Head of caudate nucleus (tissue), 42 donors: ENCODE measurements at places on chromosomes 5 and 9.
A peak's percentile ranks its signal among the peaks of the same experiment; 100 is the strongest.

GRCh38 chr5:2752059-2752820, 763 bp upstream of the IRX2 start:
- DNase-seq = peak; percentile 22

DNA sequence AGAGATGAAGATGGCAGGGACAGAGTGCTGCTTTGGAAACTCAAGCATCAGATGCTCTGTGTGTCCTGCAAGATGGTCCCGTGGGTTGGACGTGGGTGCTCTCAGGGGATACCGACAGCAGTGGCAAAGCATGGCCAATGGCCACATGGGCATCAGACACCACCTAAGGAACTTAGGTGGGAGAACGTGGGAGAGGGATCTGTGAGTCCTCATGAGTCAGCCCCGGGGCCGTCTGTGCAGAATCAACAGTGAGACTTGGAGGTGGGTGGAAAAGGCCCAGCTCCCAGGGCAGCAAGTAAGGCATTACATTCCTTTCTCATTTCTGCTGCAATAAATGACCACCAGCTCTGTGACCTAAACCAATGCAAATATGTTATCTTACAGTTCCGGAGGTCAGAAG, 77.0 kb downstream of the RAD23B start:
- no peak for DNase-seq

- no peak for DNase-seq
These were observed 41.0 kb upstream of the DMRT3 start for GRCh38 chr9:935348-935965.

DNA sequence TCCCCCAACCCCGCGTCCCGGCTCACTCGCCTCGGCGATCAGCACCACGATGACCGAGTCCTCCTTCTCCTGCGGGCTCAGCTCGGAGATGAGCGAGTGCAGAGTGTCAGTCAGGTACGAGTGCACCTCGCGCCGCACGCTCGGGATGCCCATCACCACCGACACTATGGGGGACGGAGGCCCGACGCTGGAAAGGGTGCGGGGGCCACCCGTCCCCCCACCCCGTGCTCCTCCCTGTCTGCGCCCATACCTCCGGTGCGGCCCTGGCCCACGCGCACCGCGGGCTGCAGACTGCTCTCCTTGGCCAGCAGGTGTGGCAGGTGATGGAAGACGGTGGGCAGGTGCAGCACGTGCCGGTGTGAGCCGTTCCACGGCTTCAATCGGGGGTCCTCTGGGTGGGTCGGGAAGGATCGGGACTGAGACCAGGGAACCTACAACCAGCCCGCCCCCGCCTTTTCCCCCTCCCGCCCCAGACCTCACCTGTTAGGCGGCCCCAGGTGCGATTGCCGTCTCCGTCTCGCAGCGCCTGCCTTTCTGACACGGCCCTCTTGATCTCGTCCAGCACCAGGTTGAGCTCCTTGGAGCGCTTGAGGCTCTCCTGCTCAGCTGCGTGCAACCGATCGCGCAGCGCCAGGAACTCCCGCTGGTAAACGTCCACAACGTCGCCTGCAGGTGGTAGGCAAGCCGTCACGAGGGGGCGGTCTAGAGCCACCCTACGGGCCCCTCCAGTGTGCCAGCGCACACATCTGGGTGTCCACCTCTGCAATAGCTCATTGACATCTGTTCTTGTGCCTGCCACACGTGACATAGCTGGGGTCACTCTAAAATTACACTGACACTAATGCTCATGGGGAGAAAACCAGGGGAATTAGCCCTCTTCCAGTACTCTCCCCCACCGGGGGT, 5.1 kb downstream of the MGAT4B start:
- peak; percentile 61 for DNase-seq

GRCh38 chr5:175567954-175568353, 89.6 kb downstream of the SFXN1 start:
- DNase-seq = no peak

DNA sequence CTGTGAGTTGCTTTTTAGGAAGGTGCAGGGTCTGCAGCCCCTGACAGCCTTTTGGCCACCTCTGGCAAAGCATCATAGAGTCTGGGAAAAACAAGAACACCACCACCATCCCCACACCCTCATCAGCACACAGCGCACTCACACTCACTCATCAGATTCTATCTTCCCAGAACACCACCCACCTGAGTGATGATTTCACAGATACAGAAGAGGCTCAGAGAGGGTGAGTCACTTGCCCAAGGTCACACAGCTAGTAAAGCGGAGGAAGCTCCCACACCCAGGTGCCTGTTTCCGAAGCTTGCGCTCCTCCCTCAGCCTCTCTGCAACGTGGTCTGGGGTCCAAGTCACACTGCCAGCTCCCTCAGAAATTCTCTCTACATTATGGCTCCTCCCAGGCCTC, 41.8 kb upstream of the HRH2 start:
- DNase-seq = peak; percentile 80

DNA sequence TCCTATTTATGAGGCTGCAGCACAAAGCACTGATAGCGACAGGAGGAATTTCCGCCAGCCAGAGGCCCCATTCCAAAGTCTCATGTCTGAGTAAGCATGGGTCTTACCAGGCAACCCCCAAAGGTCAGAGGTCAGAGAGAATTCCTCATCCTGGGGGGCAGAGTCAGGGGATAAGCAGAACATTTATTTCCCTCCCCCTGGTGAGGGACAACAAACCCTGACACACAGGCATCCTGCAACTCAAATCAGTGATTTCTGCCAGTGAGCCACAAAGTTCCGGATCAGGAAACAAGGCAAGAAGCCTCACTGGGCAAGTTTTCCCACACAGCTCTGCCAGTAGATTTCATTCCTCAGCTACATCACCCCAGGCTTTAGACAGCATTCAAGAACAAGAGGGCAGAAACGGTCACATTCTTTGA, 37.0 kb downstream of the ADAMTS12 start:
- DNase-seq = no peak

GRCh38 chr5:145660897-145661640, 174.1 kb downstream of the PRELID2 start:
- DNase-seq = no peak

DNA sequence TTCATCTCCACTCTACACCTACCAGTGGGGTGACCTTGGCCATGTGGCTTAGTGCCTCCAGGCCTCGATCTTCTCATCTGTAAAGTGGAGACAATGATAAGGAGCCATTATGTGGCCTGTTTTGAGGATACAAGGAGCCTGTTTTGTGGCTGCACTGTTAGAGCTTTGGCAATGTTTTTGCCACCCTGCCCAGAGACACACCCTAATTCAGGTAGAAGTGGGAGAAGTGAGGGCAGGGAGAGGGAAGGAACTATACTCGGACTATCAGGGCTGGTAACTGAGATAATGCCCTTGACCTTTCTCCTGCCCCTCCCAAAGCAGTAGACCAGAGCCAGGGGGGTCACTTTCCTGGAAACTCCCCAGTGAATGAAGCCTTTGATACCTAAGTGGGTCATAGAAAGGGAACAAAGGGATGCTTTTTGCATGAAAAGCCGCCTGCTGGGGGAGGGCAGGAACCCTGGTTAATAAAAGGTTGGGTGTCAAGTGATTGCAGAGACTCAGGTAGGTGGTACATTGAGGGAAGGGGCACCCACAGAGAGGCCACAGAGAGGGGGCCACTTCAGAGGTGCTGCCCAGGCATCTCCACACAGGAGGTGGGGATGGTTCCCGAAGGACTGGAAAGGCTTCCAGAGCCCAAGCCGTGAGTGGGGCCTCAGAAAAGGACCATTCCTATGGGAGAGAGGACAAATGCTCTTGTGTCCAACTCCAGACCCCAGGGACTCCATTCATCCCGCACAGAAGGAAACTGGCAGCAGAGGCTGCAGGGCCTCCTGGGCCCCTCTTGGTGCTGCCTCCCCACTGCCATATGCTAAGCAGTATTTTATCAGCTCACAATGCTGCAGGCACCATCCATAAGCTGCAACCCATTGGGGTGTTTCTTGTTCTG, 42.3 kb upstream of the VDAC1 start:
- DNase-seq = no peak

- DNase-seq = peak; percentile 71
These were observed 753 bp downstream of the ARHGAP26 start for GRCh38 chr5:142770650-142771609.

DNA sequence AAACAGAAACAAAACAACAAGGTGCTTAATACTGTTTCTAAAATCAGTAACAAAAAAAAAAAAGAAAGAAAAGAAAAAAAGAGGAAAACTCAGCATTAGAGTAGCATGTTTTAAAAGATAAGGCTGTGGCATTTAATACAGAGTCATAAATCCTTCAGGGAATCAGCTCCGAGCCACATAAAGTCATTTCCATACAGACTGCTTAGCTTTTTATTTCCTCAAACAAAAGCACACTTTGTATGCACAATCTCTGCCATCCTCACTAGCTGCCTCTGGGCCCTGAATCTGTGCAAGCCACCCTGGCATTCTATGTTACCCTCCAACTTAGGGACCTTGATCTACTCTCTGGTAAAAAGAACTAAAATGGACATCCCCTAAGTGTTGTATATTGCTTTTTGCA, 87.6 kb downstream of the SEMA6A start:
- peak; percentile 41 for DNase-seq

GRCh38 chr9:94808926-94809700, 82.6 kb downstream of the AOPEP start:
- DNase-seq = no peak

- no peak for DNase-seq
These were observed 10.2 kb downstream of the NIPSNAP3B start for GRCh38 chr9:104774132-104774531.

- DNase-seq = no peak
These were observed 157.6 kb upstream of the RAI14 start for GRCh38 chr5:34498572-34498971.

- no peak for DNase-seq
These were observed 33.0 kb upstream of the CHD1 start for GRCh38 chr5:98961665-98962344.

- no peak for DNase-seq
These were observed 5.6 kb downstream of the EDF1 start for GRCh38 chr9:136860529-136860928.

DNA sequence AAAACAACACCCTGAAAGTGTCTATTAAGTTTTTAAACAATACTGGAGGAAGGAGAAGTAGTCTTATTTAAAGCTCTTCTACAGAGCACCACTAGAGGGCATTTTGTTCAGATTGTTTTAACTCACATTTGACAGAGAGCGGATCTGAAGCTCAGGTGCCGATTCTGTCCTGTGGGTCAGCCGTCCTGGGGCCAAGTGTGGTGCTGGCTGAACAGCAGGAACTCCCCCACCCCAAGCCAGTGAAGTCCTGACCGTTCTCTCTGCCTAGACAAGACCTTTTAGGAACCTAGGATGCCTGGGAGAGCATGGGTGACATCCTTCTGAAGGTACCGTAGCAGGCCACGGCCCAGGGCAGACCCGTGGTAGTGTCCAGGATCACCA, 3.9 kb downstream of the EXOC3 start:
- DNase-seq = no peak

DNA sequence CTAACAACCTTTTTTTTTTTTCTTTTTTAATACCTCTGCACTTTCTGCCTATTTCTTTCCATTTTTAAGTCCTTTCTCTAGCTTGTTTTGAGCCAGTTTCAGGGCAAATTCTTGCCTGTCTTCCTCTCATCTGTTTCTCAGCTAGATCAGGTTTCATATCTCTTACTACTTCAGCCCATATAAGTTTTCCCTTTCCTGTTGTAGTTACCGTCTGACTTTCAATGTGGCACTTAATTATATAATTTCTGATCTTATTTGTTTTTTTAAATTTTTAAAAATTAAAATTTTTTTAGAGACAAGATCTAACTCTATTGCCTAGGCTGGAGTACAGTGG, 104.7 kb upstream of the ELL2 start:
- no peak for DNase-seq

DNA sequence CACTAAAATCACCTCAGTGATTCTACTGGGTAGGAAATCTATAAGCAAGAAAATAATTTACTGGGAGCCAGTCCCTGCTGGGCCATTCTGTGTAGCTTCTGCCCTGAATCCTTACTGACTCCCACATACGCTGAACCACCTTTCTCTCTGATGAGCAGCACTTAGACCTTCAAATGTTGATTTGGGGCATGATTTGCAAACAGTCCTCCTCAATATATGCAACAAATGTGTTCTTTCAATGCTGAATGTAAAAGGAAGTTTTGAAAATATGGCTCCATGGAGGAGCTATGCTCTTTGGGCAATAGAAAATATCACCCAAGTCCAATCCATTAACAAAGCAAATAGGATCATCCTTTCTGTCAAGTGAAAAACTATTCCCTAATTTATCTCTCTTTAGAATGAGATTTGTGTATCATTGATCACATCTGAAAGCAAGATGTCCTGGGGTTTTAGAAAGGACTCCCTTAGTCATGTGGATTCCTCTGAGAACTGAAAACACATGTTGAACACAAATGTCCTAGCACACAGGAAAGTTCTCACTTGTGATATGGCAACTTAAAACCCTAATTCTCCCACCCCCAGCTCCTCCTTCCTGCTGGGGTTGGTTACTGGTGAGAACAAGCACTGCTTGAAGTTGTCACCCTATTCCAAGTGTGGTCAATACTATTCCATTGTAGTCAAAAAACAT, 8.9 kb upstream of the CER1 start:
- DNase-seq = no peak

DNA sequence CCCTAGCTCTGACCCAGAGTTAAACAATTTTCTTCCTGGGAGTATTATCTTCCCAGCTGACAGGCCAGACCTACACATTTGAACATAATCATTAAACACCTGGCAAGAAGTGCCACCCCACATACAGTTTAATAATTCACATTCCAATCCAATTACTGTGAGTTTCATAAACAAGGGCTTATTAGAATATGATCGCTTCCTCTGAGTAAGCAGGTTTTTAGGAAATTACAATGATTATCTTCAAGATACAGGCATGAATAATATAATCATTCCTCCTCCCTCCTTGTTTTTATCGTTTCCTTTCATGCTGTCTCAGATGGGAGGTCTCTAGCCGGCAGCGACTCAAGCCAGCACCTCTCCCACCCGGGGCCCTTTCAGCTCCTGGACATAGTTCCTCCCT, 15.8 kb upstream of the KIF4B start:
- no peak for DNase-seq

GRCh38 chr5:58998544-58998943, 415.7 kb downstream of the RAB3C start:
- no peak for DNase-seq

DNA sequence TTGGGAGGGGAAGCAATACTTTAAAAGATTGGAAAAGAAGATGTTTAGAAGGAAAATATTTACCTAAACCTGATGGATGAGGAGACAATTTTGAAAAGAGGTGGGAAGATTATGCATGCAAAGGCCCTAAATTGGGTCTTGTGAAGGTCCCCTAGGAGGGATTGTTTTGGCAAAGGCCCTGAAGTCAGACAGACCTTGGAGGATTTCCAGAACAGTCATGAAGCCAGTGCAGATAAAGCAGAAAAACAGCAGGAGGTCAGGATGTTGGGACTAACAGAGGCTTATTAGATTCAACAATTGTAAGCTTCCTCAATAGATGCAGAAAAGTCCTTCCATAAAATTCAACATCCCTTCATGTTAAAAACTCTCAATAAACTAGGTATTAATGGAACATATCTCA, 361.0 kb upstream of the CDH6 start:
- DNase-seq = no peak

DNA sequence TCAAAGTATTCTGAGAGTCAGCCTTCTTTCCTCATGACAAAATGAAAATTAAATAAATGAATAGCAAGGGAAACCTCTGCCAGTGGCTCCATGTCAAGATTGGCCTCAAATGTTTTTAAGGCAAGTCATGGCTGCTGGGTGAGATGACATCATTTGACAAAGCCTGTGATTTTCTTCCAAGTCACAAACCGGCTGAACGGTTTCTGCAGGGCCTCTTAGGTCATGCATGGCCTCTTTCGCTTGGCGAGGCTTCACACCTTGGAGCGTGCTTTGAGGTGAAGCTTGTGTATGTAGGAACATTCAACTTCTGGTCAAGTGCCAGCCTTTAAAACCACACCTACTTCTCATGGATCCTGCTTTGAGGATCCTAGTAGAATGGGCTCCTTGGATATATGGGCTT, 161.0 kb upstream of the ZNF618 start:
- no peak for DNase-seq
